ENCODE measurements at places on chromosomes 1 and 21.

DNA sequence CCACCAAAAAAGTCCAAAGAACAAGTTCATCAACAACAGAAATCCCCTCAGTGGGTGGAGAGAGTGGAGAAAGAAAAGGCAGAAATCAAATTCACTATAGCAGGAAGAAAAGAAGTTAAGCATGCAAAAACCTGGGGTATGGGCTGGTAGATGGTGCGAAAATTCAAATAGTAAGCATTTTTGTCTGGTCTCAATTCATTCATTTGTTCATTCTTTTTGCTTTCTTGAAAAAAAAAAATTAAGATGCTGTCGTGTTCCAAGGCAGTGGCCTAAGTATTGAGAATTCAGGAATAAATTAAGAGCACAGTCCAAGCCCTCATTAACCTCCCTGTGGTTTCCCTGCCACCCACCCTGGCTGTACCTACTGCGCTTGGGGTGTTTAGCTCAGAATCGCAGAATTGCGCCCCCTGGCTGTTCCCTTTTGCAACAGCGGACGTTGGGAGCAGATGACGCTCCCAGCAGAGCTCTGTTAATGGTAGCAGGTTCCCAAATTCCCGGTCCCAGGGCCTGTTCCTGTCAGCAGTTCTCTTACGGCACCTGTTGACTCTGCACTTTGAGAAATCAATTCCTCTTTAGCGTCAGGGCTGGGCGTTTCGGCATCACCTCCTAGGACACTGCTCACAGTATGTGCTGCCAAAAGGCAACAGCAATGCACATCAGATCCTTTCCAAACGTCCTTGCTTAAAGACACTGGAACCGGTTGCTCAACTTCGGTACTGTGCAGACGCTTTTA is 34.0 kb upstream of the SSX2IP start:
- no peak for DNase-seq

DNA sequence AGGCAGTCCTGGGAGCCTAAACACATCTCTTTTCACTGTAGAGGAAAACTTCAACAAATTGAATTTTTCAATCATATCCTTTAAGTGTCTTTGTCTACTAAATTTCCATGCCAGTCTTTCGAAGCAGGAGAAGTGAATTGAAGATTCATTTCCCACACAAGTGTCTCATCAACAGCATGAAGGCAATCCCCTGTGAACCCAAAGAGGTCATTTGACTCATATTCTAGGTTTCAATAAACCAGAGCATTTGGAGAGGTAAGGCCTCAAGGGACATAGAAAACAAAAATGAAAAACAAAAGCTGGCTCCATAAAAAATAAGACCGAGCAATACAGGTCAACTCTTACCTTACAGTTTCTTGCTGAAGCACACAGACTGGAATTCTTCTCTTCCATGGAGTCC is 94.1 kb upstream of the ATP1B1 start:
- no peak for DNase-seq

DNA sequence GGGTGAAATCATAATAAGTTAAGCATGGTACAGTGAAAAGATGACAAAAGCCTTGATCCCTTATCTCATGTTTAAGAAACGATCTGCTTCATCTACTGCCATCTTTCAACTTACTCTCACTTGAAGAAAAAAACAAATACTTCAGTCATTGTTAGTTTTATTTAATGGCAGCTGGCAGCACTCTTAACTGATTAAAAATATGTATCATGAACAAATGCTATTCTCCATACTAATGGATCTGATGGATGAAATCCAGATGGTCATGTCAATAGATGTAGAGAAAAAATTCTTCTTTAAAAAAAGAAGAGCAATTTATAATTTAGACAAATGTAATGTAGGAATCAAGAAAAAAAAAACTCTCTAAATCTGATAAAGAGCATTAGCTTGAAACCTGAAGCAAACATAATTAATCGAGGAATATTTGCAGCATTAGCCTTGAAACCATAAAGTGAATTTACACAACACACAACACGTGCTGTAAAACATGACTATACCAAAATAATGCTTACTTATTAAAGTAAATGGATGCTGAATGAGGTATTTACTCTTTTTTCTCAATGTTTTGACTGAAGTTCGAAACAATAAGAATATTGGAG is 579.0 kb upstream of the ADAMTS5 start:
- no peak for DNase-seq

DNA sequence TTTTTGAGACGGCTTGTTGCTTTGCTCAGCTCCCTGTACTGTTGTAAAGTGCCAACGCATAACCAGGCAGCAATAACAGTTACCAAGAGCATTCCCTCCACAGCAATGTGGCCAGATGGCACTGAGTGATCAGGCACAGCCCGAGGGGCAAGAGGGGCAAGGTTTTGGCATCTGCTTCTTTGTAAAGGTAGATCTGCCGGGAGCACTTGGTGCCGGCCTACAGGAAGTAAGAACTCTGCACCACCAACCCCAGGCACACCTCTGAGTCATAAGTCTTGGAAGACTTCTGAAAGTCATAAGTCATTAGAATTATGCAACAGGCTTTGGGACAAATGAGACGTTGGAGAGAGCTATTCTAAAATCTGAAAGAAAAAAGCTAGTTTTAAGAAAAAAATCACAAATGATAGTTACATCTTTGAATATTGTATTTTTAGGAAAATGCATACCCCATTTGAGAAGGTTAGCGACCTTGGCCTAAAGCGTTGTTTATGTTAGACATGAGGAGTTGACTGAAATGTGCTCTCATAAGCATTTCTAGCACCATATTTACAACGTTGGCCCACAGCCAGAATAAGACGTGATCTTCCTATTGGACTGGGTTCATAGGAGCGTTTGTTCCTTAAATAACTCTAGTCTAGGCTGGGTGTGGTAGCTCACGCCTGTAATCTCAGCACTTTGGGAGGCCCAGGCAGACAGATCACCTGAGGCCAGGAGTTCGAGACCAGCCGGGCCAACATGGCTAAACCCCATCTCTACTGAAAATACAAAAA is 37.7 kb upstream of the MAP10 start:
- peak; percentile 74 for DNase-seq

GRCh38 chr1:175470591-175470990 is 272.8 kb downstream of the TNR start:
- DNase-seq, result no peak

GRCh38 chr1:96721053-96721415 is 550 bp upstream of the PTBP2 start:
- DNase-seq, result no peak

- DNase-seq, result no peak
These were observed 245.3 kb downstream of the SETD4 start for GRCh38 chr21:35814858-35815619.

GRCh38 chr1:81221564-81221963 is 579.2 kb upstream of the ADGRL2 start:
- no peak for DNase-seq

- no peak for DNase-seq
These were observed 86.4 kb upstream of the CACYBP start for GRCh38 chr1:174913225-174913903.

DNA sequence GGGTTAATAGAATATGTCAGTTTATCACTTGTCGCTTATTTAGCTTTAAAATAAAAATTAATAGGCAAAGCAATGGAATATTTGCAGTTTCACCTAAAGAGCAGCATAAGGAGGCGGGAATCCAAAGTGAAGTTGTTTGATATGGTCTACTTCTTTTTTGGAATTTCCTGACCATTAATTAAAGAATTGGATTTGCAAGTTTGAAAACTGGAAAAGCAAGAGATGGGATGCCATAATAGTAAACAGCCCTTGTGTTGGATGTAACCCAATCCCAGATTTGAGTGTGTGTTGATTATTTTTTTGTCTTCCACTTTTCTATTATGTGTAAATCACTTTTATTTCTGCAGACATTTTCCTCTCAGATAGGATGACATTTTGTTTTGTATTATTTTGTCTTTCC is 98.1 kb downstream of the TGFB2 start:
- DNase-seq, result no peak

Data from IMR-90 (cell line).